ENCODE measurements at places on chromosomes 5 and 9. TPM values are rescaled to one million over a fixed set of nuclear protein-coding genes. Genes with fewer than 3 reads are reported as not detected.
A peak's percentile ranks its signal among the peaks of the same experiment; 100 is the strongest.

GRCh38 chr9:15101095-15101494 lies 190.9 kb upstream of the FREM1 start:
- no peak for DNase-seq

GRCh38 chr9:130996205-130996604 lies 12.8 kb upstream of the LAMC3 start:
- DNase-seq = no peak

DNA sequence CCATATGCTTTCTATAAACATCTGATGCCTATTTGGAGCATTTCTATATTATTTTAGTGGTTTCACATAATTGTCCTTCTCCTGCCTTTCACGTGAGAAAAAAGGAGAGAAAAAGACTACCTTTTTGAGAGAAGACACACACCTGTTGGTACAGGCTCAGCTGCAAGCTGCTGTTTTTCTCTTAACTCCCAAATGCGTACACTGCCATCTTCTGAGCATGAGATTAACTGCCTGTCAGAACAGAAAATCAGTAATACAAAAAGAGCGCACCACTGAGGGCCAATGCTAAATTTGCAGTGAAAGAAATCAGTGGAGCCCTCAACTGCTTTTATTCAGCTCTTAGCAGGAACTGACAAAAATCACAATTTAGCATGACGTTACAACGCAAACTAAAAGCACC lies 54.9 kb downstream of the WDR41 start:
- DNase-seq = peak; percentile 31

DNA sequence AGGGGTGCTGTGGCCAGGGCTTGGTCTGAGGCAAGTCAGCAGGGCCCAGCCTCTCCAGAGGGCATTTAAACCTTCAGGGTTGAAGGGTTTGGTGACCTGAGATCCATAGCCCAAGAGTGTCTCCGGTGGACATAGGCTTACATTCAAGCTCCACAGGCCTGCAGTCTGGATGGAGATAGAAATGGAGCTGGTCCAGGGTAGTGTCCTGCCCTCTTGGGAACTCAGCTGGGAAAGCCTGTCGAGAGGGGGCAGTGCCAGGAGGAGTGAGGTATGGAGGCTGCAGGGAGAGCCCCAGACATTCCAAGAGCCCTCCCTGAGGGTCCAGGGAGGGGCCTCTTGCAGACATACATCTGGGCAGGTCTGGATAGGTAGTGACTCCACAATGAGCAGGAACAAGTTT lies 177.0 kb upstream of the MVB12B start:
- DNase-seq = no peak

- no peak for DNase-seq
Measured at GRCh38 chr9:121505903-121506735, 6.5 kb upstream of the GGTA1 start.

DNA sequence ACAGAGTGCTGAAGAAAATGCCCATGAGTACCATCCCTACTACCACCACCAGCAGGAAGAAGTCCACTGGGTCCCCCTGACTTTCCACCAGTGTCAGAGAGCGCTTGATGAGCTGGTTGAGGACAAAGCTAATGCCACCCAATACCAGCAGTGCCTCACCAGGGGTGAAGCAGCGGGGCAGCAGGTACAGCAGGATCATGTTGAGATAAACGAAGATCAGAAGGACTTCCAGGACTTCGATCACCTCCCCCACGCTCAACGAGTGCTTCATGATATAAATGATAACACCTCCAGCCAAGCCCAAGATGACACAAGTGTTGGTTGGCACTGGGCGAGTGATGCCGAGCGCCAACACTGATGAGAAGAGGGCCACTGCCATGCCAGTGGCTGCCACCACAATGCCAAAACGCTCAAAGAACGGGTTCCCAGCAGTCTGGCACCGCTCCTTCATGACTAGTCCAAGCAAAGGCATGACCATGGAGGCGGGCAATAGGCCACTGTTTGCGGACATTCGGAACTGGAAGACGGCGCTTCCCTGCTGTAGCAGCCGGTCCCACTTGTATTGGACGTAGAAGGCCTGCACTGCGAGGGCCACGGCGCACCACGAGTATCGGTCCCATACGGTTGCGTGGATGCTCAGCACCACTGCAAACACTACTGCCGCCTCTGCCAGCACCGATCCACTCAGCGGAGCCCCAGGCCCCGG lies 679 bp downstream of the DOLK start:
- peak; percentile 42 for DNase-seq

- peak; percentile 89 for DNase-seq
Measured at GRCh38 chr5:17379100-17379951, 118.7 kb upstream of the TAF11L2 start.

DNA sequence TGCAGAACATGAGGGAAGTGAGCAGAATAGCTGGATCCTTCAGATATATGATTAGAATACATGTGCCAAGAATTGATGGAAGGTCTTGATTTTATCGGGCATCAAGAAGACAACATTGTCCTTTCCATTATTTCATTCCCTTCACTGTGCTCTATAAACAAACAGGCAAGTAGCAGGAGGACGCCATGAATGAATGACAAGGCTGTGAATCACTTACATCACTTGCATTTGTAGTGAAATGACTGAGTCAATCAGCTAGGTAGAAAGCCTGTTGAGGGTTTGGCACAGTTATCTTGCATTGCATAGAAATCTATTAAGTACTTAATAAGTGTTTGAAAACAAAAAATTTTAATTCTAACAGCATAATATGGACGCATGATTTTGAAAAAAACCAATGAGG lies 548.8 kb upstream of the IZUMO3 start:
- peak; percentile 12 for DNase-seq

- DNase-seq = no peak
Measured at GRCh38 chr9:118423021-118423420, 718.8 kb downstream of the TLR4 start.

GRCh38 chr9:136171009-136171800 lies 33.7 kb downstream of the LHX3 start:
- no peak for DNase-seq

DNA sequence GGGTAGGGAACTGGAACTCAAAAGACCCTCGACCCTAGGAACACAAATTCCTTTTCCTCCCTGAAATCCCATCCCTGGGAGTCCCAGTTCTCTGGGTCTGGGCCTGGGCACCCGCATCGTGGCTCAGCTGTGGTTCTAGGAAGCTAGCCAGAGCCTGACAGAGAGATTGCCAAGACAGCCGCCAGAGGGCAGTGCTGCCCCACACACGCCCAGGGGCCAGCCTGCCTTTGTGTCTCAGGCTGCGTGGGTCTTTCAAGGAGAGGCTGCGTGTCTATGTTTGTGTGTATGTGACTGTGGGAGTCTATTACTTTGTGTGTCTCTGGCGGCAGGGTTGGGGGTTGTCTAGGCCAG lies 32.0 kb upstream of the TTLL11 start:
- DNase-seq = peak; percentile 75

GRCh38 chr5:150670948-150671310 lies 9.9 kb downstream of the MYOZ3 start:
- DNase-seq = no peak

GRCh38 chr9:118652912-118653311 lies 716.3 kb downstream of the BRINP1 start:
- DNase-seq = peak; percentile 64

DNA sequence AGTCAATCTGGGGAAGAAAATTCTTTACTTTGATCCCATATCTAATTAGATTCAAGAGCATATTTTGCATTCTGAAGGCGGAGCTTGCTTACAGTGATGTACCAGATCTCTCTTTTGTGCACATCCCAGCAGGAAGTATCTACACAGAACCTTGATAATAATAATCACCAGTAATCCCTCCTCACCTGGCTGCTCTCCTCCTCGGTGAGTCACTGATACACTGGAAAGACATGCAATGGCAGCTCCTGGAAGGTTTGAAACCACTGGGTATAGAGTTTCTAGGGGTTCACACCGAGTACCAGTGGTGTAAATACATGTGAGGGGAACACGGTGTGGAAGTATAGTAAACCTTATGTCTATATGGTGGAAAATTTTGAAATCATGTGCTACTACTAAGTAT lies 205.5 kb upstream of the TARS1 start:
- no peak for DNase-seq

GRCh38 chr9:38622288-38622674 lies 1.9 kb upstream of the ANKRD18A start:
- DNase-seq = no peak

GRCh38 chr9:127927988-127928675 lies 2.4 kb downstream of the PIP5KL1 start:
- DNase-seq = no peak

GRCh38 chr9:116688806-116689485 lies 1.8 kb downstream of the TRIM32 start:
- DNase-seq = no peak

- DNase-seq = no peak
Measured at GRCh38 chr5:150647275-150648251, 7.1 kb downstream of the SYNPO start.

GRCh38 chr9:131593091-131593820 lies 47.9 kb downstream of the PRRT1B start:
- DNase-seq = no peak

DNA sequence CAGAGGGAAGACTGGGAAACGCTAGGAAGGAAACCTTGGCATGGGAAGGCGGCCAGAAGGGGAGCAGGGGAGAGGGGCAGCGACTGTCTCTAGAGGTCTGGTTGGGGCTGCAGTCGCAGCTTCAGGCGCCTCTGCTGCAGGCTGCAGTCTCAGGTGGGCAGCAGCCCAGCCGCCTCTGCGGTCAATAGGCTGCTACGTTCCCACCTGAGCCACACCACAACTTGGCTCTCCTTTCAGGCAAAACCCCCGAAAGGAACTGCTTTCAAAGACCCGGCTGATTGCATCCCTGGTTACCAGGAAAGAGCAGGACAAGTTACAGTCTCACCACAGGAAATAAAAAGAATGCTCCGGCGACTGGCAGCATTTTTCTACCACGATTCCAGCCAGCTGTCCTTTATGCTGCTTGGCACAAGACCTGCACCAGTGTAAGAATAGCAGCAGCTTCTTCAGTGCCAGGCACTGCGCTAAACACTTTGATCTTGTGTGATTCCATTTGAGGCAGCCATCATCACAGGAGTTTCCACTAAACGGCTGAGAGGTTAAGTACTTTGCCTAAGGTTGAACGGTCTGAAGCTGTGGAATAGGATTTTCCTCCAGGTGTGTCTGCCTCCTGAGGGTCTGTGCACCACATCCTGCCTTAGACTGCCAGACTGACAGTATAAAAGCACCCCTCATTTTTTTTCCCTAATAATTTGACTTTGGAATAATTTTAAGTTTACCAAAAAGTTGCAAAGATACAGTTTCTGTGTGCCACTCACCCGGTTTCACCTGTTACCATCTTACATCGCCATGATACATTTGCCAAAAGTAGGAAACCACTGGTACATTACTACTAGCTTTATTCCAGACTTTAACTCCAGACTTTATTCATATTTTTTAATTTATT lies 7.5 kb downstream of the RPS14 start:
- peak; percentile 28 for DNase-seq

DNA sequence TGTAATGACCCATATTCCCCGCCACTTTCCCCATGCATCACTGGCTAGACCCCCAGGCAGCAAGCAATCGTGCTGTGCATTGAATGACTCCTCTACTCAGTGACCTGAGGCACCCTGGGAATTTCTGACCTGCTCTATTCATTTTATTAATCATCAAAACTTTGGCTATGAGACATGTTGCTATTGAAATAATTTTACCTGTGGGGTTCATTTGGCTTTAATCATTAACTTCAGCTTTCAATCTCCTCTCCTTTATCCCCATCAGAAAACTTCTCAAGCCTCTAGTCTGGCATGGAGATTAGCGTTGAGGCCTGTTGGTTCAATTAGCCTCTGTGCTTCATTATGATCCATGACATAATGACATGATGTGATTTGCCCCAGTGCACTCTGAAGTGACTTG lies 429.0 kb downstream of the ZNF608 start:
- no peak for DNase-seq

- DNase-seq = no peak
Measured at GRCh38 chr5:2674456-2674855, 77.0 kb downstream of the IRX2 start.

GRCh38 chr5:125044491-125045282 lies 298.2 kb upstream of the ZNF608 start:
- DNase-seq = peak; percentile 75

DNA sequence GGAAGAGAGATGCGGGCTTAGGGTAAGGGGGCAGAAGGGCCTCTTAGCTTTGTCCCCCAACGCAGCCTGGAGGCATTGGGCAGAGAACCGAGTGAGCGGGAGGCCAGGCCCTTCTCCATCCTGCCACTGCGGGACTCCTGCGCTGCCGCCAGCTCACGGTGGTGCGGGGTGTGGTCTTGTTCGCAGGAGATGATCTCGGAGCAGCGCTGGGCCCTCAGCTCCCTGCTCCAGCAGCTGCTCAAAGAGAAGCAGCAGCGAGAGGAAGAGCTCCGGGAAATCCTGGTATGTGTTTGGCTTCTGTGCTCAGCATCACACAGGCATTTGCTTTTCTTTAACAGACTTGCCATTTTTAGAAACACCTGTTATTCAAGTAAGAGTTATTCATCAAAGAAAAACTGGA lies 41.3 kb downstream of the LRSAM1 start:
- DNase-seq = no peak

GRCh38 chr5:10726913-10727517 lies 34.0 kb downstream of the DAP start:
- peak; percentile 59 for DNase-seq

DNA sequence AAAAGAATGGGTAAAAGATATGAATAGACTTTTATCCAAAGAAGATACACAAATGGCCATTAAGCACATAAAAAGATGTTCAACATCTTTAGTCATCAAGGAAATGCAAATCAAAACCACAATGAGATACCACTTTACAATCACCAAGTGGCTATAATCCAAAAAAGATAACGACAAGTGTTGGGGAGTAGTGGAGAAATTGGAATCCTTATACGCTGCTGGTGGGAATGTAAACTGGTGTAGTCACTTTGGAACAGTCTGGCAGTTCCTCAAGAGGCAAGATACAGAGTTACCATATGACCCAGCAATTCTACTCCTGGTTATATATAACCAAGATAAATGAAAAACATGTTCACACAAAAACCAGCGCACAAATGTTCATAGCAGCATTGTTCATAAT lies 234.9 kb downstream of the SPATA31D1 start:
- DNase-seq = peak; percentile 70

GRCh38 chr5:6490693-6491092 lies 42.0 kb downstream of the UBE2QL1 start:
- peak; percentile 12 for DNase-seq

PCDHGC4 gene
- 0.69 TPM for total RNA-seq

ECPAS gene
- 49.6 TPM for total RNA-seq

COL15A1 gene
- 2.9 TPM for total RNA-seq

COL27A1 gene
- total RNA-seq = 0.44 TPM

GABBR2 gene
- not detected for total RNA-seq

TRPM3 gene
- total RNA-seq = not detected

C9orf50 gene
- total RNA-seq = 0.10 TPM

SLC23A1 gene
- not detected for total RNA-seq

ALDOB gene
- not detected for total RNA-seq

C5 gene
- total RNA-seq = 3.4 TPM

DEPDC1B gene
- total RNA-seq = 15.9 TPM

SNCB gene
- total RNA-seq = not detected

ITGA1 gene
- total RNA-seq = 36.6 TPM

GABRA1 gene
- total RNA-seq = not detected

CD72 gene
- total RNA-seq = 0.05 TPM

Measured in M059J (cell line).